ENCODE measurements at places on chromosomes 1 and 21.

DNA sequence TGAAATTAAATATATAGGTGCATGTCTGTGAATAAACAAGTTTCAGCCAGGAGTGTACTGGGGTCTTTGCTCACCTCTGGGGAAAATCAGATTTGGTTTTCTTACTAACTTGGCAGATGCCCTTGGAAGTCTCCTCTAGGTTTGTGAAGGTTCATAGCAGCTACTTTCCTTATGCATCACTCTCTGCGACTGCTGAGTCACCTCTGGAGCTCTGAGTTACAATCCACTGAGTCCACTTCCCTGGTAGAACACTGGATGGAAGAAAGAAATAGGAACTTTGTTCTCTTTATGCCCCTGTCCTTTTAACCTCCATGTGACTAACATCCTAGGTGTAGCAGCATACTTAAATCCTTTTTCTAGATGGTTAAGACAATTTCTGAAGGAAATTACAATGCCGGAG is 4.4 kb upstream of the FASLG start:
- DNase-seq = no peak

GRCh38 chr21:15064576-15065391 is at the start of gene NRIP1:
TSS of gene NRIP1 (minus strand) at chr21:15065000. CDS start at chr21:14968192, 96,808 bp downstream.
- DNase-seq = peak; percentile 69

- no peak for DNase-seq
These were observed 79.3 kb upstream of the DIRAS3 start for GRCh38 chr1:68129536-68130250.

GRCh38 chr1:48208251-48208650 is 14.3 kb upstream of the SLC5A9 start:
- no peak for DNase-seq

- peak; percentile 44 for DNase-seq
These were observed 7.4 kb downstream of the WDR77 start for GRCh38 chr1:111441573-111442192.

GRCh38 chr1:62891956-62892562 is 108.1 kb downstream of the ATG4C start:
- DNase-seq = no peak

DNA sequence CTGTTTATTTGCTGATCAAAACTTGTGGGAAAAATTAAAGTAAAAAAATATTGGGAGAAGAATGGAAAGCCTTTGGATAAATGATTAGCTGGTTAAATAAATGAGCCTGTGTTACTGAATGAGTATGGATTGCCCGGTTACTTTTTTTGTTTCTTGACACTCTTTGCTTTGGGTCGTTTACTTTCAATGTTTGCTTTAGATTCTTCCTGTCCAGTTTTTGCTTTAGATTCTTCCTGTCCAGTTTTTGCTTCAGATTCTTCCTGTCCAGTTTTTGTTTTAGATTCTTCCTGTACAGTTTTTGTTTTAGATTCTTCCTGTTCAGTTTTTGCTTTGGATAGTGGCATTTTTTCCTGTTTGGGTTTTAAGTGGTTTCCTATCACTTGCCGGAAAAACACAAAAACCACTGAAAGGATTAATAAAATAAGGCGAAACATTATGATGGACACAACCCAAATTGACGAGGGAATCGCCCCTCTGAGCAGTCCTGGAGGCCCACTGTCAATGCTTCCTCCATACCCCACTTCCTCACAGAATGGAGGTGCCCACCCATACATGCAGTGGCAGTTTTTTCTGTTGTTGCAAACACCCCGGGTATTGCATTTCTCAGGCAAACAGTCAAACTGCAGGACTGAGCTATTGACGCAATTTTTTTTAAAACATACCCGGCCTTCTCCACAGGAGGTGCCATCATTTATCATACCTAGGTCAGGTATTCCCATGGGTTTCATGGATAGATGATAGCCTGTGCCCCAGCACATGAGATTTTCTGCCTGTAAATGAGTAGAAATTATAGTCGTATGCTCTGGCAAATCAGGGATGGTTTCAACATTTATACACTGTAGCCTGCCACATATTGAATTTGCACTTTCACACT is 2.3 kb downstream of the ADAM30 start:
- no peak for DNase-seq

- DNase-seq = no peak
These were observed 131.9 kb upstream of the C1orf105 start for GRCh38 chr1:172288581-172288980.

GRCh38 chr1:1891349-1892078 is 627 bp upstream of the GNB1 start:
- peak; percentile 64 for DNase-seq

DNA sequence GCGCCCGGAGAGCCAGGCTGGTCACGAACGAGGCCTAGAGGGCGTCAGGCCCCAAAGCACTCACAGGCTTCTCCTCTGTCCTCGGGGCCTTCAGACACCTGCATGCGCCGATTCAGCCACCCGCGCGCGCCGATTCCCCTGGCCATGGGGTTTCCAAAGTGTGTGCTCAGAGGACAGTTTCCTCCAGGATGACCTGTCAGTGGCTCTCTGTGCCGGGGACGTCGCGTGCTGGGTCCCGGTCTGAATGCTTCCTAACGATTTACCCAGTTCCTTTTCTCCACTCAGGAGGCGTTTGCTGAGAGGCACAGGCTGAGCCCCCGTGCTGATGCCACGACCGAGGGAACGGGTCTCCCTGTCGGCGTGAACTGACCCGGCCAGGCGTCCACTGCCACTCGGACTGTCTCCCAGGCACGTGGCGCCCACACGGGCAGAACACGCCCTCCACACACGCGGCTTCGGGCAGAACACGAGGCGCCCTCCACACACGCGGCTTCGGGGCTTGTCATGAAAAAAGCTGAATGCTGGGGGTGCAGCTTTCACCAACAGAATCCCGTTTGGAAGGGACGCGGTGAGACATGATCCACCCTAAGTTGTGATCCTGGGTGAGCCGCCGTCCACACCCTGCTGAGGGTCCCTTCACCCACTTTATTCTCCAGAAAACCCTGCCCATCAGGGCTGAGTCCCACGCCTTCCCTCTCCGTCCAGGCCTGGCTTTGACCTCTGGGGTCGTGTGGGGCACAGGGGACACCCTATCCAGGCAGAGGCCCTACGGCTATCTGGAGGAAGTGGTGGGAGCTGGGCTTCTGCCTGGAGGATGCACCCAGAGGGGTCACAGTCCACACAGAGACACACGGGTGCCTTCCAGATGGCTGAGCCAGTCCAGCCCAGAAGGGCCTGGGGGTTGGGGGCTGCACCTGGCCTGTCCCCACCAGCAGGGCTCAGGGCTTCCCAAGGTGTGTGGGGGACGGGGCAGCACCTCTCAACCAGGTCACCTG is 56.1 kb downstream of the COL6A1 start:
- no peak for DNase-seq

DNA sequence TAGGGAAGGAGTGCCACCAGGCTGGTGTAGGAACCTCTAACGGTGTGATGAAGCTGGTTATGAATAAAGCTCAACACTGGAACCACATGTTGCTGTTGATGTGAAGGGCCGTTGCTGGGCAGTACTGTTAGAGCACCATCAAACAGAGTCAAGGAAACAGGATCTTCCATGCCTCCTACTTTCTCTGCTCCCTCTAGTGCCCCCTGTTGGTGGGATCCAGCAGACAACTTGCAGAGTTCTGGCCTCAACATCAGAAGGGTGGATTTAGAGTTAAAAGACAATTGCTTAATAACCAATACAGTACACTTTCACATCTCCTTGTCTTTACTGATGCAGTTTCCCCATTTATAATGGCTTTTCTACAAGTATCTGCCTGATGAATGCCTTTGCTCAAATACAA is 336.4 kb downstream of the NTNG1 start:
- no peak for DNase-seq

- no peak for DNase-seq
These were observed 51.5 kb upstream of the TNFSF4 start for GRCh38 chr1:173258479-173259264.

DNA sequence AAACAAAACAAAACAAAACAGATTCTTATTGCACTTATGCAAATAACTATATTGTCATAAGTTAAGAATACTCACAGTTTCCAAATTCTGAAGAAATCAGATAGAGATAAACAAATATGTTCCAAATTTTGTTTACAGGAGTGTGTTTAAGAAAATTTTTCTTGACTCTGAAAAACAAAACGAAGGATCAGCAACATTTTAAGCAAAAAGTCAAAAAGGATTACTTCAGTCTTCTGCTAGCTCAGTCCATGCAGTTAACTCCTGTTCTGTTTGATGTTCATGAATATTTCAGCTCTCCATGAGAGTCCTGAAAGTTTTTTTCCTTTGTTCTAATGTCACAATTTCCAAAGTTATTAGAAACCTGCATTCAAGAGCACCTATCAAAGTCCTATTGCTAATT is 33.2 kb upstream of the KLF18 start:
- no peak for DNase-seq

- DNase-seq = no peak
These were observed 41.7 kb downstream of the OLFML2B start for GRCh38 chr1:161981735-161982506.

DNA sequence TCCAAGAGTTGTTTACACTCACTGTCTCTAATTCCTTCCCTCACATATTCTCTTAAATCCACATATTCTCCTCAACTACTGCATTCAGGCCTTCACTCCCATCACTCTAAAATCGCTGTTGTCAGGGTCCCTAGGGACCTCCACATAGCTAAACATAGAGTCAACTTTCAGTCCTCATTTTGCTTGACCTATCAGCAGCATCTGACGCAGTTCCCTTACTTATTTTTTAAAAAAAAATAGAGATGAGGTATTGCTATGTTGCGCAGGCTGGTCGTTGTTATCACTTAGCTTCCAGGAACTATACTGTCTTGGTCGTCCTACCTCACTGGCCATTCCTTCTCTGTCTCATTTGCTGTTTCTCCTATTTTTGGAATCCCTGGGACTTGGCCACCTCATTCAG is 11.7 kb upstream of the PLEKHO1 start:
- no peak for DNase-seq

- no peak for DNase-seq
These were observed 77.3 kb downstream of the ARHGEF10L start for GRCh38 chr1:17616731-17617279.

- DNase-seq = no peak
These were observed 25.6 kb downstream of the LRRC42 start for GRCh38 chr1:53971718-53972117.

DNA sequence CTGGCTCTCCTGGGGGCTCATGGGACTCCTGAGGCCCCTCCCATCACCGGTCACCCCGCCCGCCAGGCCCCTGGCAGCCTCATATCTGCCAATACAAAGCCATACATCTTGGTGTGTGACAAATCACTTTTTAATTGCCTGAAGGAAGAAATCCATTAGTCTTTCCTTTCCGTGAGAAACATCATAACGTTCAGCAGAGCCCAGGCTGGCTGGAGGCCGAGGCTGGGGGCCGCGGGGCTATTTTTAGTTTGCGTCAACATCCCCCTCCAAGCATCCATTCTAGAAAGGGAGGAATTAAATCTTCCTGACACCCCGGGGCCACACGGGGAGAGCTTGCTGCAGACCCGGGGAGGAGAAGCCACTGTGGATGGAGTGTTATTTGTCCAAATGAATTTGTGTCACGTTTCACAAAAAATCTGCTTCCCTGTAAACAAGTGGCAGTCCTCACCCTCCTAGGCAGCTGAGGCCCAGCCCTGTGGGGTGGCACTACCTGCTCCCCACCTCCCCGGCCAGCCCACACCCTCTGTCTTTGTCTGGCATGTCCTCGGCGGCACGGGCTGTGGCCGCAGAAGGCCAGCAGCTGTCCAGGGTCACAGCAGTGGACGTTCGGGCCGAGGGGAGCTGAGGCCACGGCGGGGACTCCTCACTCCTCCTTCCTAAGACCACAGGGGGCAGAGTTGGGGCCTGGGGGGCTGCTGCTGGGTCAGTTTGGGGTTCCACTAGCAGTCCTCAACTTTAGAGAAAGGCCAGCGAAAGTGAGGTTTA is 236.9 kb upstream of the VAMP3 start:
- DNase-seq = no peak

DNA sequence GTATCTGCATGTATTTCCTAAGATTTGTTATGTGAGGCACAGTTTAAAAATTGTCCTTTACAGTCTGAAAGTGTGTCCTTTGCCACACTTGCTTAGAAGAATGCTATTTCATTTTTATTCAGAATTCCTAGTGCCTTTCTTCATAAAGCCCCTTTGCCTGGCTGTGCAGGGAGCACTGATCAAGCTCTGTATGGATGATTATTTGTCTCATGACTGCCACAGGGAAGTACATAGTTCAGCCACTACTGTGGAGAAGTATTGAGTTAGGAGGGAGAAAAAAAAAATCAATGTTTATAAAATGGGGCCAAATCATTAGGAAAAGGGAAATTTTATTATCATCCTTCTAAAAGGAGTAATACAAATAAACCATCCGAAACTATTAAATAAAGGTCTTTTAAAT is 51.4 kb downstream of the LHX4 start:
- DNase-seq = no peak

GRCh38 chr1:32761253-32761877 is 55.8 kb downstream of the YARS1 start:
- peak; percentile 21 for DNase-seq

GRCh38 chr1:146010126-146010738 is 11.3 kb downstream of the HJV start:
- no peak for DNase-seq

All from stimulated activated CD4-positive, alpha-beta T cell treated with anti-CD3 and anti-CD28 coated beads, Interleukin-4, amount 100 ng/mL, for 48 hours (primary cell).